ENCODE measurements at places on chromosomes 2 and 18. TPM values are rescaled to one million over a fixed set of nuclear protein-coding genes. Genes with fewer than 3 reads are reported as not detected.

GRCh38 chr2:42979416-42979869, 187.1 kb upstream of the HAAO start:
- no peaks in the 10 kb centered on the region for H3K36me3 ChIP-seq
- H3K27me3 ChIP-seq, result no peaks in the 10 kb centered on the region
- peak; percentile 33 for DNase-seq
- no peak overlapping the region for H3K4me3 ChIP-seq
- H3K4me1 ChIP-seq, result peaks cover 15% of the 10 kb centered on the region
- H3K27ac ChIP-seq, result no peak overlapping the region

DNA sequence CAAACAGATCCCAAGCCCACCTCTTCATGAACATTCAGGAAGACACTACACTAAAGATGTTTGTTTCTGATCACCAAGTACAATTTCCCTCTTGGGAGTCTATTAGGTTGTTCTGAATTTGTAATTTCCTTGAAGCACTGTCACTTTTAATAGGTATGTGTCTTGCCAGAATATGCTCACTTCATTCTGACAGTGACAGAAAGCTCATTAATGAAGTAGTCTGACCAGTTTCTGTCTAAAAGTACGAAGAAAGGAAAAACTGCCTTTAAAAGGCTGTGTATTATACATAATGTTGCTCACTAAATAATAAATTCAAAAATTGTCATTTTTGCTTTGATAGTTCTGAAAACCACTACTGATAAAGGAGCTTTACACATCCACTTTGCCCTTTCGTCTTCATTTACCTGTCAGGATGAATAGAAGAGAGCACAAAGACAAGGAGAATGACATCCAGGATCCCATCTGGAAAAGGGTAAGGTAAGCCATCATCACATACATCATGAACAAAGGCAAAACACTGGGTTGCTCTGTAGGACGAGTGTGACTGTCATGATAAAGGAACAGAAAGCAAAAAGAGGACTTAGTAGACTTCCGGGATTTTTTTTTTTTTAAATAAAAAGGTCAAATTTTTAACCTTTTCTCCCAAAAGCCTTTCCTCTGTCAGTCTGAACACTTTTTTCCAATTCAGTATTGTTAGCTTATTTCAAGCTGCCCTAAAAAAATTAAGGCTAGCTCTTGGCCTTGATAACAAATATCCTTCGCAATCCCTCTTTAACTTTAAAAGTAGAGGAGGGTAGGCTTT, 103.4 kb downstream of the METTL8 start:
- H3K27me3 ChIP-seq, result no peaks in the 10 kb centered on the region

DNA sequence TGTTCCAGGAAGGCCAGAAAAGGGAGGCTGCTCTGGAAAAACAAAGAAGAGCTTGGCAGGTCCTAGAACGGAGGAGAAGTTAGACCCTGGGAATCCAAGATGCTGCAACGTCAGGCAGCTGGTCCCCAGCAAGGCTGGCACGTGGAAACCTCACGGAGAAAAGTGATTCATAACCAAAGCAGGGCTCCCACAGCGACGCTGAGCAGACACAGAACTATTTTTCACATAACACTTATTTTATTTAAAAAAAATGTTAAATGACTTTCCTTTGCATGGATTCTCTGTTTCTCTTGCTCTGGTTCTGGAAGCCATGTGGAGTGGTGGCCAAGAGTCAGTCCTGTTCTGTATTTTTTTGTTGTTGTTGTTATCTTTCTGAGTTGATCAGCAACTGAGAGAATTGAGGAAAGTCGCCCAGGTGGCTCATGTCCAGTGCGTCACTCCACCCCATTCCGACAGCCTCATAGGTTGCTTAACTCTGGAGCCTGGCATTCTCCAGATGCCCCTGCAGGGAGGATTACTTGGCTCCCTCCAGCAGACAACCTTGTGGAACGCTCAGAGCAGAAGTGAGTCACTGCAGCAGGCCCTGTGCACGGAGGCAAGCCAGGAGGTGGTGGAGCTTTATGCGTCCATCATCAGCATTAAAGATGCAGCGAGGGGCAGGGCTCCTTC, 229.9 kb upstream of the HDAC4 start:
- no peaks in the 10 kb centered on the region for H3K36me3 ChIP-seq
- no peak overlapping the region for H3K4me3 ChIP-seq
- H3K27ac ChIP-seq, result no peak overlapping the region
- H3K27me3 ChIP-seq, result no peaks in the 10 kb centered on the region
- no peaks in the 10 kb centered on the region for H3K4me1 ChIP-seq

The BMP10 gene
- total RNA-seq, result 1.4 TPM

DNA sequence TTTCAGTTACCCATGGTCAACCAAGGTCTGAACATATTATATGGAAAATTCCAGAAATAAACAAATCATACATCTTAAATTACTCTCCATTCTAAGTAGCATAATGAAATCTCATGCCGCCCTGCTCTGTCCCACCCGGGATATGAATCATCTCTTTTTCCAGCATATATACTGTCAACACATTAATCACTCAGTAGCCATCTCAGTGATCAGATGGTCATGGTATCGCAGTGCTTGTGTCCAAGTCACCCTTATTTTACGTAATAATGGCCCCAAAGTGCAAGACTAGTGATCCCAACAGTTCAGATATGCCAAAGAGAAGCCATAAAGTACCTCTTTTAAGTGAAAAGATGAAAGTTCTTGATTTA, 43.8 kb downstream of the OSBPL6 start:
- no peak overlapping the region for H3K4me3 ChIP-seq
- no peak for DNase-seq
- H3K36me3 ChIP-seq, result no peaks in the 10 kb centered on the region
- H3K4me1 ChIP-seq, result peaks cover 6% of the 10 kb centered on the region
- H3K27ac ChIP-seq, result no peak overlapping the region

Measured in upper lobe of right lung (tissue), 1 donor.